ENCODE measurements at places on chromosomes 5 and 9.
A peak's percentile ranks its signal among the peaks of the same experiment; 100 is the strongest.

GRCh38 chr9:97299809-97300414 is 7.5 kb upstream of the CCDC180 start:
- no peak for DNase-seq

DNA sequence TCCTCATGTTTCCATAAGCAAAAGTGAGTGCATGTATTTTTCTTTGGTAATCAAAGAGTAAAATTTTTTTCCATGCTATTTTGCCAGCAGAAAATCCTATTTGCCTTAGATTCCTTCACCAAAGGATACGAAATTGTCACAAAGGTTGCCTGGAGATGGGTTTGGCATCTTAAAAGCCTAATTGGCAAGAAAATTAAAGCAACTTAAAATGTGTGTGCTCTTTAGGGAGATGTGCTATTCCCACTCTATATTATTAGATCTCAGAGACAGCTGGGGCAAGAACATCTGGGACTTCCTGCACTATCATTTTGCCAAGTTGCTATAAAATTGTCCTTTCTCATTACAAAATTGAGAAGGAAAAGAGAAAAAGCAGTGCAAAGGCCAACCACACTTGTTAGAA is 146.1 kb downstream of the PLCXD3 start:
- DNase-seq, result no peak

DNA sequence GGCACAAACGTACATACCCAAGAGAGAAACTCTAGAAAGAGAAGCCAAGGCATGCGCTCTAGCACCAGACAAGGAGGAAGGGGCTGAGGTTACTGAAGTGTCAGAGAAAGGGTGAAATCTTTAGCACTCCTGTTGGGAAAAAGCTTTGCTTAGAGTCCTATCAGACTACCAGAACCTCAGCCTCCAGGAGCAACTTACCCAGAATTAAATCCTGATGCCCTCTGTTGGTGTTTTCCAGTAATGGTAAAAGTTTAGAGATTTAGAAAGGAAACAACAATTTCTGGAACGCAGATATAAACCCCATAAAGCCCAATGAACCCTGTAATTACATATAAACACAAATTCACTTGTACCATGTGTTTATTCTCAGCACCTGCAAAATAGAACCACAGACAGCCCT is 33.2 kb upstream of the ASTN2 start:
- no peak for DNase-seq

DNA sequence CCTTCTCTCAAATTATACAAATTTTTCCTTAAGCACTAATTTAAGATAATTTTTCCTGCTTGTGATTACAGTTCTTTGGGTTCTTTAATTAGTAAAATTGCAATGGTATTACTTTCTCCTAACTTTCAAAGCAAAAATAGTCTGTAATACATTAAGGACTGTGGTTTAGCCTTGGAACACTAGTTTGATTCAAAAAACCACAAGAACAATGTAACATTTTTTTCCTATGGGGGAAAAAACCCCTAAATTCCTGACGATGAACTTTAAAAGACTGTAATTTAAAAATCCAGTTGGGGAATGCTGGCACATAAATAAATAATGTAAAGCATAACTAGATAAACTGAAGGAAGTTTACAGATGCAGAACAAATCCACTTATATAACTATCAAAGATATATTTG is 65.3 kb downstream of the CDC14B start:
- peak; percentile 36 for DNase-seq

DNA sequence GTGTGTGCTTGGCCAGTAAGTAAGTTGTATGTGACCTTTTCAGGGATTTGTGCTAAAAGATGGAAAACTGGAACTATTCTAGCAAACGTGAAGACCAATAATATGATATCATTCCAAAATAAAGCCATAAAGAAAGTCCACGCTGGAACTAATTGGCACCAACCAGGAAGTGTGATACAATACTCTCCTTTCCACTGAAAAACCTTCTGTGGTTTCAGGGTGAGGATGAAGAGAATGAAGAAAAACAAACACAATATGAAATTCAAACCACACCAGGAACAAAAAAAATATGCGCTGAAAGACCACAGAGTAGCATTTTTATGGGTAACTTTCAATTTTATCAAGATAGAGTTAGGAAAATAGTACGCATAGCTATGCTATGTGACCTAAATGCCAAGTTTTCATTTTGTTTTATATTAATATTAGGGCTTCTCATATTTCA is 105.8 kb downstream of the EFNA5 start:
- no peak for DNase-seq

DNA sequence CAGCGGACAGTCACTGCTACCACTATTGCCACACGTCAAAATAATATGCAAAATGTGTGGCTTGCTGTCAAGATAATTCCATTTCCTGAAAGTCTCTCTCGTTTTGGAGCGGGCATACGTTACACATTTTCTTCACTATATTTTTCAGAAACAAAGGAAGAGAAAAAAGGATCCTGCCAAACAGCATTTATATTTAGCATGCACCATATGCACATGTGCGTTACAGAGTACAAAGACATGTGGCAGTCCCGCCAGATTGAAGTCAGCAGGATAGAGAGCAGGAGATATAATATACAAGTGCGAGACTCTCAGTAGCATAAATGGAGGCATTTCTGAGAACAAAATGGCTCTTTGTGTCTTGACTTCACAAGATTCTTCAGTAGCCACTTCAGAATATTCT is 221.6 kb upstream of the KIF2A start:
- no peak for DNase-seq
